CD14-positive monocyte (primary cell): ENCODE measurements at places on chromosomes 12 and 14. TPM values are rescaled to one million over a fixed set of nuclear protein-coding genes. Genes with fewer than 3 reads are reported as not detected.

GRCh38 chr12:68474467-68475204 is 136.1 kb upstream of the RAP1B start:
- H3K27ac ChIP-seq: no peak overlapping the region
- no peaks in the 10 kb centered on the region for H3K36me3 ChIP-seq
- H3K4me1 ChIP-seq: no peaks in the 10 kb centered on the region
- no peak overlapping the region for H3K4me3 ChIP-seq
- DNase-seq: no peak

DNA sequence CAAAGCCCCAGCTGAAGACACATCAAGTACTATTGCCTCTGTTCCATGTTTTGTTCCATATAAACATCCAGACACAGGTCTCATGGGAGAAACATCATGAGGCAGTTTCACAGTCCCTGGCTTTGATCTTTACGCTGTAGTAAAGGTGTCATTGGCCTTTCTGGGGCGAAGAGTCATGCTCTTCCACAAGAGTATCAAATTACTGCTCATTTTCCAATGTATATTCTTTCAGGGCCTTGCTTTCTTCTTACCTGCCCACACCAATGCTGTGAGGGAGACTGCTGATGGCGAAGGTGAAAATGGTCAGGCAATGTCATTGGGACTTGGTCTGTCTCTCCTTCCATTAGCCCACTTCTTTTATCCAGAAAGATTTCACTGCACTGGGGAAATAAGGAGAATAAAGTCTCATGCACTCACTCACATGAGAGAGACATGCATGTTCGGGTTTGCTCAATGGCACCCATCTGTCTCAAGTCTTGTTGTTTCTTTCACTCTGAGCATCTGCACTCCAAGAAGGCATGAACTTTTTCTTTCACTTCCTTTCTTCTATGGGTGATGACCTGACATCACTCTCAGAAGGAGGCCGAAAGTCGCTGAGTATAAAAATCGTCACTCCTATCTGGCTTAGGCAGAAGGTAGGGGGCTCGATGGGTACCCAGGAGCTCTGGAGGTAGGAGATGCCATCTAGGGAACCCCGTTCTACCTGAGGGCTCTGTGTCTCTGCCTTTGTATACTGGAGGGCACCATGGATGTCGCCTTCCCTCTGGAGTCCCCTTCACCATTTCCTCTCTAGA is 1.3 kb upstream of the JDP2 start:
- peaks cover 2% of the 10 kb centered on the region for H3K36me3 ChIP-seq
- peaks cover 49% of the 10 kb centered on the region for H3K4me1 ChIP-seq
- H3K4me3 ChIP-seq: peak overlapping the region; percentile 42
- peak overlapping the region; percentile 94 for H3K27ac ChIP-seq
- DNase-seq: peak; percentile 66

- H3K36me3 ChIP-seq: no peaks in the 10 kb centered on the region
- H3K27me3 ChIP-seq: no peaks in the 10 kb centered on the region
- H3K4me3 ChIP-seq: no peak overlapping the region
- H3K4me1 ChIP-seq: peaks cover 21% of the 10 kb centered on the region
- H3K27ac ChIP-seq: no peak overlapping the region
Measured at GRCh38 chr14:22549324-22549962, 39.6 kb downstream of the DAD1 start.

DNA sequence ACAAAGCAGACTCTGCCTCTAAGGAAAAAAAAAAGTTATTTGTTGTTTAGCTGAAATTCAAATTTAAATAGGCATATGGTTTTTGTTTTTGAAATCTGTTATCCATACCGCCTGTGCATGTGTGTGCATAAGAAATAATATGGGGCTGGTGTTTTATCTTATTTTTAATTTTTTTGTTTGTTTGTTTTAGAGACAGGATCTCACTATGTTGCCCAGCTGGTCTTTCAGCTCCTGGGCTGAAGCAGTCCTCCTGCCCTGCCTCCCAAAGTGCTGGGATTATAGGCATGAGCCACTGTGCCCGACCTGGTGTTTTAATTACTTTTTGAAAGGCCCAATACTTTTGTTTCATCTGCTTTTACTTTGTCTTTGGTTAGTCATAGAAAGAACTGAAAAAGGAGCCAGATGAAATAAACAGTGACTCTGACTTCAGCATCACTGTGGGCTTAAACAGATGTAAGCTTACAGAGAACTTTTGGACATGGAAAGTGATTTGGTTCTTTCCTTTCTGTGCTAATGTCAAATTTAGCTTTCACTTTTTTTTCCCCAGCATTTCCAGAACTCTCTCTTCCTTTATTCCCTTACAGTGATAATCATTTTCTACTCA is 37.2 kb downstream of the SUPT16H start:
- H3K4me3 ChIP-seq: no peak overlapping the region
- no peak for DNase-seq
- no peaks in the 10 kb centered on the region for H3K27me3 ChIP-seq
- H3K27ac ChIP-seq: no peak overlapping the region
- H3K4me1 ChIP-seq: peaks cover 13% of the 10 kb centered on the region

DNA sequence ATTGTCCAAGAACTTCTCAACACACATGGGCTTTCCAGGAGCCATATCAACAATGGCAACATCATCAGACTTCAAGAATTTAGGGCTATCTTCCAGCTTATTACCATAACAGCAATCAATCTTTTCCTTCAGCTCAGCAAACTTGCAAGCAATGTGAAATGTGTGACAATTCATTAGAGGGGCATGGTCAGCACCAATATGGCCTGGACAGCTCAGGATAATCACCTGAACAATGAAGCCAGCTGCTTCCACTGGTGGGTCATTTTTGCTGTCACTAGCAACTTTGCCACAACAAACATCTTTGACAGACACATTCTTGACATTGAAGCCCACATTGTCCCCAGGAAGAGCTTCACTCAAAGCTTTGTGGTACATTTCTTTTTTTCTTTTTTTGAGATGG is 5.9 kb upstream of the NEDD1 start:
- H3K4me3 ChIP-seq: no peak overlapping the region
- DNase-seq: no peak
- peaks cover 2% of the 10 kb centered on the region for H3K27me3 ChIP-seq
- no peak overlapping the region for H3K27ac ChIP-seq

DNA sequence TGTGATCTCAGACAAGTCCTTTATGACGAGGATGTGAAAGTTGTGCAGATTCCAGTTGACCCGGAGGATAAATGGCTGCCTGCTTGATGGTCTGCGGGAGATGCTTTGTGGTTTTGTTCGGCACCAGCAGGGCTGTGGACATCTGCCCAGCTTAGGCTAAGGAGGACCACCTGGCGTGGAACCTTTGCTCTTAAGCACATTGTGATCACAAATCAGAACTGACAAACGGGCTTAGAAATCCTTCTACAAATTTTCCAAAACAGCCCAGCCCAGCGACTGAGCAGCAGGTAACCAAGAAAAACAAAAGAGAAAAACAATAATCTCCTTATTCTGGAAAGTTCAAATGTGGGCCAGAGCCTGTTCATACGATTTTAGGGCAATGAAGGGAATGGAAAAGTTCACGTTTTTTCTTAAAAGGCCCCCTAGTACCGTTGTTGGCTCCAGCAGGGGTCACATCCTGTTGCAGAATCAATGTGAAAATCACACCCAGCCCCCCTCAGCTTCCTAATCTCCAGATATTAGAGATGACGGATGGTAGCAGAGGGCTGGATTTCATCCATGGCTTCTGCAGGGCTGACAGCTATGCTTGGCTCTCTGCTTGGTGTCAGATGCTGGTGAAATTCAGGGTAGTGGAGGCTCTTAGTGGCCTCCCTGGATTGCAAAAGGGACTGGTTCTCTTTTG is 81.1 kb upstream of the RFLNA start:
- no peak overlapping the region for H3K27ac ChIP-seq
- no peaks in the 10 kb centered on the region for H3K27me3 ChIP-seq
- H3K4me1 ChIP-seq: peaks cover 20% of the 10 kb centered on the region
- H3K36me3 ChIP-seq: no peaks in the 10 kb centered on the region
- no peak for DNase-seq
- H3K4me3 ChIP-seq: no peak overlapping the region

DNA sequence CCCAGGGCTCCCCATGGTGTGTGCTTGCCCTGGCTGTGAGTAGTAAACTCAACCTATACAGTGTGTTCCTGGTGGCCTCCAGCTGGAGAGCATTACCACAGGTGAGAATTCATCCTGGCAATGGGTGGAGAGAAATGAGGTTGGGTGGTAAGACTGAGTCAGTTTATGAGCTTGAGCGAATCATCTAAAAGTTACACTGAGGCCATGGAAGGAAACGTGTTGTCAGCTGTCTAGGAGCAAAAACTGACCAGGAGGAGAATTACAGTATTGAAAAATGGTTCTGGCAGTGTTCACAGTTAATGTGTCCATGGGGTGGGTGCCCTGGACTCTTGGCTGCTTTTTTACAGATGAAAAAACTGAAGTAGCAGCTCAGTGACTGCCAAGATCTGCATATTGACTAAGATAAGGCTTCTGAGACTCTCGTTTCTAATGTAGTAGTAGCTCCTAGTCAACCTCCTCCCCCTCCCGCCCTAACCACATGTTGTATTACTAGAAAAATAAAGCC is 202.0 kb upstream of the AMIGO2 start:
- no peaks in the 10 kb centered on the region for H3K27me3 ChIP-seq
- no peaks in the 10 kb centered on the region for H3K36me3 ChIP-seq
- DNase-seq: no peak
- H3K4me3 ChIP-seq: no peak overlapping the region

DNA sequence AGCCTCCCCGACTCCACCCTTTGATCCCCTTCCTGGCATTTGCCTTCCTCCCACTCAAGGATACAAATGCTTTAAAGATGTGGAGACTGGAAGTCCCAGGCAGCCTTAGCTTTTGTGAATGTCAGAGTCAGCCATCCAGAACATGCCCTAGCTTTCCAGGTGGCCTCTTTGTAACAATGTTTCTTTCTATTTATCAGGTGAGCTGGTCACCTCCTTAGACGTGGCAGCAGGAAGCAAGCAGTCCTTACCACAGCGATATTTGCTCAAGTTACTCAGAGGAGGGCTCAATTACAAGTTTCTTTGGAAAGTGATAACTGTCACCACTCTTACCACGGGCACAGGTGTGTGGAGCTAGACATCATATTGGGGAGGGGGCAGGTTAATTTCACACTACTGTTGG is 4.9 kb downstream of the GALNT6 start:
- no peak overlapping the region for H3K4me3 ChIP-seq
- no peaks in the 10 kb centered on the region for H3K27me3 ChIP-seq
- H3K36me3 ChIP-seq: peaks cover 33% of the 10 kb centered on the region
- H3K4me1 ChIP-seq: peaks cover 41% of the 10 kb centered on the region
- no peak overlapping the region for H3K27ac ChIP-seq

DNA sequence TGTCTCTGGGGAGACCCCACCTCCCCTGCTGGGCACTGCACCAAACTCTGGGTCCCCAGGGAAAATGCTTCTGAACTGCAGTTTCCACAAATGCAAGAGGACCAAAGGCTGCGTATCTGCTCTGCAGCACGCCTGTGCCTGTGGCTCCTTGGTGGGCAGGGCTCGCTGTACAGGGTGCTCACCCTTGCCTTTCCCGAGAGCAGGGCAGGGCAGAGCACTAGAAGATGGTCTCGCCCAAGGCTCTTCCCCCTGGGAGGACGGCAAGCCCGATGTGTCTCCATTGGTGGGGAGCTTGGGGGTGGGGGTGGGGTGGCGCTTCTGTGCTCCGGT is 175.3 kb upstream of the RTL1 start:
- no peak for DNase-seq
- no peaks in the 10 kb centered on the region for H3K4me1 ChIP-seq
- H3K27me3 ChIP-seq: peaks cover 5% of the 10 kb centered on the region
- no peak overlapping the region for H3K4me3 ChIP-seq
- no peak overlapping the region for H3K27ac ChIP-seq

The SLC5A8 gene
- not detected for polyA plus RNA-seq

The FLRT2 gene
- polyA plus RNA-seq: not detected

The SAV1 gene
- polyA plus RNA-seq: 5.1 TPM

The AMDHD1 gene
- 0.43 TPM for polyA plus RNA-seq

The ACSM4 gene
- polyA plus RNA-seq: not detected in 2 replicates
